ENCODE measurements at places on chromosomes 12 and 14.

GRCh38 chr12:4194668-4195067 is 78.9 kb upstream of the CCND2 start:
- DNase-seq, result no peak

DNA sequence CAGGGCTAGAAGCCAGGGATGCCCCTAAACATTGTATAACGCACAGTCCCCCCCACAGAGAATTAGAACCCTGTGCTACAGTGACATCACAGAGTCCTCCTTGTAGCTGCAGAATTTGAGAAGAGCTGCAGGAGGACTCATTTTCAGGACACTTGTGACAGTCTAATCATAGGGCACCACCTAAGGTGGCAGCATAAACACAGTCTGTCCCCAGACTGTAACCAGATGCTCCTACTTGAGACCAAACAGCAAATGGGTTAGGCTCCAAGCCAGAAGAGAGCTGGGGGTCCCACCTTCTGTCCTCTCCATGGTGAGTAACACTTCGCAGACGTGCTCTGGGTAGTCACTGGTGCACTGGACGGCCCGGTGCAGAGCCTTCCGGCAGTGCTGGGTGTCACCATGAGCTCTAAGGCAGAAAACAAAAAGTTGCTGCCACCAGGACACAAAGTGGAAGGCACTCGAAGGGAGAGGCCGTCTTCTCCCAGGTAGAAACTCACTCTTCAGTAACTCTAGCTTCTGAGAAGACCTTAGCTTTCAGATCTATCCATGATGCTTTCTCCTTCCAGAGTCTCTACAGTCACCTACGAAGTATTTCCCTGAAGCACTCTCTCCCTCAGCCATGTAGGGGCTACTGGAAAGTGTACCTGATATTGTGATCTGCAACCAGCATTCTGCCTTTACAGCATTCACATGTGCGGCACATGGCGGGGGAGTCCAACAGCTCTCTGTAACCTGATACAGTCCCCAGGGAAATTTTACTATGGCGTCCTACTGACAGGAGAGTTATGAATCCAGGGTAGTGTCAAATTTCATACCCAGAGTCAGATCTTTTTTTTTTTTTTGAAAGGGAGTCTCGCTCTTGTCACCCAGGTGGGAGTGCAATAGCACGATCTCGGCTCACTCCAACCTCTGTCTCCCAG is 17.1 kb downstream of the FICD start:
- no peak for DNase-seq

DNA sequence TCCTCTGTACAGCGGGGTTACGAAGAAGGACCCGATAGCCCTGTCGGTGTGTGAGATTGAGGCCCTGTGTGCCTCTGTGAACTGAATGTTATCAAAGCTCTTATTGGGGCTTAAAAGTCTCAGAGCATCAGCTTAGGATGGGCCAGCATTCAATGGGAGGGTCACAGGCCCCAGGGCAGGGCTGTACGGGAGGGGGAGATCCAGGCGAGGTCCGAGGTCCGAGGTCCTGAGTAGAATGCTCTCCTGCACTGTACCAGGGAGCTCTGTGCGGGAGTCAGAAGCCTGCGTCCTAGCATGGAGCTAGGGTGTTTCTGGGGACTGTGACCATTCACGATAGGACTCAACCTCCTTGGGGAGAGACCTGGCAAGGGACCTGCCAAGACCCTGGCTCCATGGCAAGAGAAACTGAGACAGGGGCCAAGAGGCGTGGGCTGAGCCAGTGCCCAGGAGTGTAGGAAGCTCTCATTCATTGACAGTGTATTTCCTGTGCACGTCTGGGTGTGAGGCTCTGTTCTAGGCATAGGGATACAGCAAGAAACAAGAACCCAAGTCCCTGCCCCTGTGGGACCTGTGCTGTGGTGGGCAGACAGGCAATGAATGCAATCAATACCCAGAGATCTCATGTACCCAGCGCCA is 12.0 kb upstream of the FAM181A start:
- no peak for DNase-seq

GRCh38 chr12:66189889-66190288 is 875 bp downstream of the IRAK3 start:
- DNase-seq, result no peak

- no peak for DNase-seq
Observed at GRCh38 chr12:101027200-101027599, 182.8 kb downstream of the SLC5A8 start.

- DNase-seq, result no peak
Observed at GRCh38 chr14:90177539-90178189, 78.7 kb upstream of the PSMC1 start.

- DNase-seq, result no peak
Observed at GRCh38 chr14:89900802-89901201, 53.7 kb downstream of the EFCAB11 start.

GRCh38 chr14:100982762-100983161 is 79.2 kb upstream of the RTL1 start:
- DNase-seq, result no peak

DNA sequence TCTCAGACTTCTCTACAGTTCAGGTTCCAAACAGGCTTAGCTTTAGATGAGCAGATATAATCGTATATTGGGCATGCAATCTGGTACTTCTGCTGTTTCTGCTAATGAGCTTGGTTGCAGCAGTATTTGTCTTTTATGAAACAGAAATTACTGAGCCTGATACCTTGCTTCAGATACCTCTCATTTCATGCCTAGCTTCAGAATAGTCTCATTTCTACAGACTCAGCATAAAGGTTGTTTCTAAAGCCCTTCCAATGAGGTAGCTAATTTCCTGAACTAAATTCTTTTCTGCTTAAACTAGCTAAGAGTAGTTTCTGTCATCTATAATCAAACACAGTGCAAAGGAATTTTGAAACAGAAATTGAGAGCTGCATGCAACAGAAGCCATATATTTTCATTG is 275.0 kb upstream of the KITLG start:
- no peak for DNase-seq

DNA sequence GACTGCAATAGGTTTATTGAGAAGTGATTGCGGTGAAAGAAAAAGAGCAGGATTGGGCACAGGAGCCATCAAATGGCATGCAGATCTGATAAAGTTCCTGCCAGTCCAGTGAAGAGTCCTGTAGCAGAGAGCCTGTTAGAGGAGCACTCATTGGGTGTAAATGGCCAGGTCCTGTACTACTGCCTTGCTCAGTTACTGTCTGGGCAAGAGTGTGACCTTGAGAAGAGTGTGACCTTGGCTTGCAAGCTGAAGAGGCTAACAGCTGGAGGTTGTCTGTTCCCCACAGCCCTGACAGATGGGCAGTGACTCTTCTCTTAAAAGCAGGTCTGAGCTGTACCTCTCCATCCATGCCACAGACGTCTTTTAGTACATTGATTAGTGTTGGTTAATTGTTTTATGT is 148.6 kb upstream of the SLC38A2 start:
- no peak for DNase-seq

DNA sequence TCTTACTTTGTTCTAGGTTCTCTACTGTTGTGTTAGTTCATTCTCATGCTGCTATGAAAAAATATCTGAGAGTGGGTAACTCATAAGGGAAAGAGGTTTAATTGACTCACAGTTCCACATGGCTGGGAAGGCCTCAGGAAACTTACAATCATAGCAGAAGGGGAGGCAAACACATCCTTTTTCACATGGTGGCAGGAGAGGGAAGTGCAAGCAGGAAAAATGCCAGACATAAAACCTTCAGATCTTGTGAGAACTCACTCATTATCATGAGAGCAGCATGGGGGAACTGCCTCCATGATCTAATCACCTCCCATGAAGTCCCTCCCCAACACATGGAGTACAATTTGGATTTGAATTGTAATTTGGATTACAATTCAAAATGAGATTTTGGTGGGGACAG is 69.6 kb downstream of the MGST1 start:
- DNase-seq, result no peak

DNA sequence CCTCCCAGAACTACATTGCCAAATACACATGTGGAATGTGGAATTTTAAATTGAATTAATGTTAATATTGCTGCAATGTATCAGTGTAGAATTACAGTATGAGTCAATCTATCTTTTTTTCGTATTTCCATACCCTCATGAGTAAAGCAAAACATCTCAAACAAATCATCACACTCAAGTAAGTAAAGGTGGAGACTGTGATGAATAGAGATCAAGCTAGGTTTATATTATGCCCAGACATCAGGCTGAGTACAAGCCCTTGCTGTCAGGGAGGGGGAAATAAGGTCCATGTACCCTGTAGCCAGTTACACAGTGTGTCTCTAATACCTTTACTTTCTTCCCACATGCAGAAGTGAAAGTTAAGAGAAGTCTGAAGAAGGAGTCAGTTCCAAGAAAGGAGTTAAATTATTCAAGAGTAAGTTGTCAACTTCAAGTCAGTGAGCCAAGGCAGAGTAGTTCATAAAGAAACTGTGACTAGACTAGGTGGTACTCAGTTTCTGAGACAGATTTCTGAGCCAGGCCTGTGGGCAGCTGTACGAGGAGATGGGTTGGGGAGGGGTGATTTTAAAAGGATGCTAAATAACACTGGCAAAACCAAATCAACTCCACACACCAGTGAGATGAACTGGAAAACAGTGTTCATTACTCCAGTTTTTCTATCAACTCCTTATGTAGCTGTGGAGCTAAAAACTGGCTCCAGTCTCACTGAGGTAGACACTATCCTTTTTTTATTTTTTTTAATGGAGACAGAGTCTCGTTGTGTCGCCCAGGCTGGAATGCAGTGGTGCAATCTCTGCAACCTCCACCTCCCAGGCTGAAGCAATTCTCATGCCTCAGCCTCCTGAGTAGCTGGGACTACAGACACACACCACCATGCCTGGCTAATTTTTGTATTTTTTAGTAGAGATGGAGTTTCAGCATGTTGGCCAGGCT is 23.8 kb upstream of the STK38L start:
- no peak for DNase-seq

- DNase-seq, result no peak
Observed at GRCh38 chr12:112973818-112974231, 4.5 kb upstream of the OAS2 start.

DNA sequence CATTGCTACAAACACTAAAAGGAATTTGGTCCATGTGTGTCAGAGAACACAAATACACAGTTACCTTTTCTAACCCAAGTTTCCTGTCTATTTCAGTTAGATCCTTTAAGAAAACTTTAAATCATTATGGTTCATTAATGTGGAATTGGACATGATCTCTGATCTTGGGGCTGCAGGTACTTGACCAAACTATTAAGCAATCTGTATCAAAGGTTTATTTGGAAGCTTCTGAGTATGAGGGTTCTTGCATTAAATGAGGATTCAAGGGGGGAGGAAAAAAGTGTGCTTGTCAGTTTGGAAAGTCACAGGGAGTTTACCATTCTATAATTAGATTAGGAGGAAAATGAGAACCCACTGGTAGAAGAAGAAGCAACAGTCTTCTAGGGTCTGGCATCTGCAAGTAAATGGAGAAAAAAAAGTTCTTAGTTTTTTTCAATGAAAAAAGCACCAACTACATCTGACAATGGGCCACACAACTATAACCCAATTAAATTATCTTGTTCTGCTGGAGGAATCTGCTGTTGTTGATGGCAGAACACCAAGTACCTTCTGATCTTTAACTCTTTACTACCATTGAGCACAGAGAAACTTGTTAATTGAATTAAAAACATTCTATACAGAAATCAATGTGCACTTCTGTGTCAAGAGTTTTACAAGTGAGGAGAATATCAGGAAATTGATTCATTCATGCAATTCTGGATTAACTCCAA is 17.5 kb downstream of the GTSF1 start:
- no peak for DNase-seq

- no peak for DNase-seq
Observed at GRCh38 chr14:22494486-22495135, 94.4 kb downstream of the DAD1 start.

DNA sequence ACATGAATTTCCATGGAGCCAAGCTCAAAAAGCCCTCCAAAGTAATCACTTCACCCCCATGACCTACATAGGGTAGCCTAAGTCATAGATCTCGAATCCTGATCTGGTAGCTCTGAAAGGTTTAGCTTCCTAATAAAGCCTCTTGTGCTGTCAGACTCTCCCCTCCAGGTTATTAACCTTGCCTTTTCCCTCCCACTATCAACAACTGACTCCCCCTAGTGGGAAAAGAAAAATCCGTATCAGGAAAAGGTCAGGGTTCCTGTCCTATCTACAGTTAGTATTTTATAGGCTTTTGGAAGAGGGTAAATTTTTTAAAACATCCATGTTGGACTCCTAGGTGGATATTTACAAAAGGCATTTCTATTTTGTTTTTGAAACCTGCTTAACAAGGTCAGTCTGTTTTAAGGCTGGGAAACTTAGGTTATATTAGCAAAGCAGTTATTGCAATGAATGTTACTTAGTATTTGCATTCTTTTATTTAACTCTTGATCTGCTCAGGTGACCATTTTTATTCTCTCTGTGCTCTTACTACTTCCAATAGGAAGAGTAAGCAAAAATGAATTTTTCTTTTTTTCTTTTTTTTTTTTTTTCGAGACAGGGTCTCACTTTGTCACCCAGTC is 8.0 kb downstream of the YY1 start:
- DNase-seq, result peak; percentile 65
